Activated CD8-positive, alpha-beta memory T cell treated with anti-CD3 and anti-CD28 coated beads for 4 hours (primary cell): ENCODE measurements at places on chromosomes 12 and 14.

- DNase-seq, result no peak
Measured at GRCh38 chr12:100356644-100357223, at the start of gene SLC17A8. SLC17A8 (plus strand) TSS chr12:100357074; CDS start chr12:100357392, 318 bp downstream.

DNA sequence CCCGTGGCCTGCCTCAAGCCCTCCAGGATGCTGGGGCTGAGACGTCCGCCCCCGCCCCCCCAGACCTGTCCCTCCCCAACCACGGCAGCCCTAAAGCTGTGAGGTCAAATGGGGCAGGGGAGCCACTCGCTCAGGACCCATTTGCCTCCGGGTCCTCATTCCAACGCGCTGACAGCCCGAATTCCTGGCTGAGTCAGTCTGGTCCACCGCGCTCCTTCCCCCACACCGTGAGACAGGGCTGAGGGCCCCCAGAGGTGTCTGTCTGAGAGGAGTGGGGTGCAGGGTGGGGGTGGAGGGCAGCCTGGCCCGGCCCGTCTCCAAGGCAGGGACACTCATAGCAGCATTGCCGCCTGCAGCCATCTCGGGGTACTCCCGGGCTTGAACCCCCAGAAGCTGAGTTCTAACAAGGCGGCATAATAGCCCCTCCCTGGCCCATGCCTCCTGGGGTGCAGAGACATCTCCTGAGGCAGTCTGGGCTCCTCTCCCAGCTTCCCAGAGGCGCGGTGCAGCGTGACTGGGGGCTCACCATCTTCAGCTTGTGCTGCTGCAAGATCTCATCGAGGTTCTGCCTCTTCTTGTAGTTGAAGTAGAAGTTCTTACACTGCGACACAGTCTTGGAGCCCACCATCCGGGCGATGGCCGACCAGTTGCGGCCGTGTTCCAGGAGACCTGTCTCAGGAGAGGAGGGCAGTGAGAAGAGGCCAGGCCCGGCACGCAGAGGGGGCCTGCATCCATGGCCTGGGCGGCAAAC is 90.5 kb downstream of the RFLNA start:
- DNase-seq, result no peak

DNA sequence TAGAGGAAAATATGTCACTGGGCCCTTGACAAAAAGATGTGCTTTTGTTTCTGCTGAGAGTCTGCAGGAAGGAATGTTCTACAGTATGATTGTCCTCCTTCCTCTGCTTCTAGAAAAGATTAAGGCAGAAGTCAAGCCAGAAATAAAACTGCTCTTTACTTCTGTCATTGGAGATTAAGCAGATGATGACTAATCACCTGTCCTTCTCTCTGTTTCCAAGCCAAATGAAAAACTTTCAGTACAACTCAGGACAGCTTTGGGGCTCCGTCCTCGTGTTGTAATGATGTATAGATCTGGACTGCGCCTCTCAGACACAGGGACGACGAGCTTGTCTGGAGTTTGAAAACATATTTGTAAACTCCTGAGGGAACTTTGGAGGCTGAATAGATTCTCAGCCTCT is 159.3 kb downstream of the DYRK2 start:
- no peak for DNase-seq

- DNase-seq, result no peak
Measured at GRCh38 chr12:52165096-52165855, 26.5 kb downstream of the KRT80 start.

DNA sequence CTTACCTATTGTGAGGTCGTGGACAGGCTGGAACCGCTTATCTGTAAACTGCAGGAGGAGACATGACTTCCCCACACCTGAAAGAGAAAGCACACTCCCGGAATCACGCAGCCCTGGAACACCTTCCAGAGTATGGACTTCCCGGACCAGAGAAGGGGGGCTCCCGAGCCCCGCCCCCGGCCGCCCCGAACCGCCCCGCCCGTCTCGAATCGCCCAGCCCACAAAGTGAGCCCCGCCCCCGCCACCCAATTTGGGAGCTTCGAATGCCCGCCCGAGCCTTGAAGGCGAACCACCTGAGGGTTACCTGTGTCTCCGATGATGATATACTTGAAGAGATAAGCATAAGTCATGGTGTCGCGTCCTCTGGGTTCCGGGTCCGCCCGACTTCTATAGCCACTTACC is 235 bp downstream of the RAB2B start:
- peak; percentile 69 for DNase-seq

DNA sequence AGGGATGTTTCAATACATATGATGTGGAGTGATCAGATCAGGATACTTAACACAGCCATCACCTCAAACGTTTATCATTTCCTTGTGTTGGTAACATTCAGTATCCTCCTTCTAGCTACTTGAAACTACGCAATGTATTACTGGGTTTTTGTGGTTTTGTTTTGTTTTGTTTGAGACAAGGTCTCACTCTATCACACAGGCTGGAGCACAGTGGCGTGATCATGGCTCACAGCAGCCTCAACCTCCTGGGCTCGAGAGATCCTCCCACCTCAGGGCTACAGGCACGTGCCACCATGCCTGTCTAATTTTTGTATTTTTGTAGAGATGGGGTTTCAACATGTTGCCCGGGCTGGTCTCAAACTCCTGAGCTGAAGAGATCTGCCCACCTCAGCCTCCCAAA is 70.2 kb upstream of the BCL11B start:
- no peak for DNase-seq

GRCh38 chr14:80427101-80427500 is 215.8 kb upstream of the DIO2 start:
- DNase-seq, result no peak
